Hematopoietic multipotent progenitor cell treated with erythropoietin and hydrocortisone succinate and interleukin-3 and kit ligand, for 17 days (in vitro differentiated cells): ENCODE measurements at places on chromosomes 5 and 9.

DNA sequence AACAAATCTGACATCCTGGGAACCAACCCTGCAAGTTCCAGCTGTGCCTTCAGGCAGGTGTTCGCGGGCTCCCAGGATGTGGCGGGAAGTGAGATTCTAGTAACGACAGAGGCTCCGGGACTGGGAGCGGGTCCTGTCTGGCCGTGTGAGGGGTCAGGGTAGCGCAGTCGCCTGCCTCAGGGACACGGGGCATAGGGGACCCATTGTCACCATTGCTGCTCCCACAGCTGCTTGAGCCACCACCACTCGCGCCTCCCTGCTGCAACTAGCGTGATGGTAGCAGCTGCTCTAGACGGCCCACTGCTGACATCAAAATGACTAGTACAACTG is 468.5 kb downstream of the CDH9 start:
- no peak for DNase-seq

- no peak for DNase-seq
These were observed 16.9 kb downstream of the SHISAL2B start for GRCh38 chr5:64707191-64707590.

DNA sequence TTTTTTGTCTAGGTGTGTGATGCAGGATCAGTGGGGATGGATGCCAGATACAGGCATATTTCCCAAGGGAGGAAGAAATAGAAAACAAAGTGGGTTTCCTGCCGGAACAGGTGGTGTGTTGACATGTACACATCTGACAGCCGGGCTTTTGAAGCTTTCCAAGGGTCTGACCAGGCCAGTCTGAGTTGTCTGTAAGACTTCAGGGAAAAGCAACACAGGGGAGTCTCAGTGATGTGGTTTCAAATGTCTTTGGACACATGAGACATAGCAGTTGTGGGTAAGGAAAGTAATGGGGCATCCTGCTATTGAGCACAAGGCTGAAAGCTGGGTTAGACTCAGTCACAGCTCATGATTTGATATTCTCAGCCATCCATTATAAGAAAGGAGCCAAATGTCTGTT is 274.9 kb downstream of the PIK3R1 start:
- no peak for DNase-seq

DNA sequence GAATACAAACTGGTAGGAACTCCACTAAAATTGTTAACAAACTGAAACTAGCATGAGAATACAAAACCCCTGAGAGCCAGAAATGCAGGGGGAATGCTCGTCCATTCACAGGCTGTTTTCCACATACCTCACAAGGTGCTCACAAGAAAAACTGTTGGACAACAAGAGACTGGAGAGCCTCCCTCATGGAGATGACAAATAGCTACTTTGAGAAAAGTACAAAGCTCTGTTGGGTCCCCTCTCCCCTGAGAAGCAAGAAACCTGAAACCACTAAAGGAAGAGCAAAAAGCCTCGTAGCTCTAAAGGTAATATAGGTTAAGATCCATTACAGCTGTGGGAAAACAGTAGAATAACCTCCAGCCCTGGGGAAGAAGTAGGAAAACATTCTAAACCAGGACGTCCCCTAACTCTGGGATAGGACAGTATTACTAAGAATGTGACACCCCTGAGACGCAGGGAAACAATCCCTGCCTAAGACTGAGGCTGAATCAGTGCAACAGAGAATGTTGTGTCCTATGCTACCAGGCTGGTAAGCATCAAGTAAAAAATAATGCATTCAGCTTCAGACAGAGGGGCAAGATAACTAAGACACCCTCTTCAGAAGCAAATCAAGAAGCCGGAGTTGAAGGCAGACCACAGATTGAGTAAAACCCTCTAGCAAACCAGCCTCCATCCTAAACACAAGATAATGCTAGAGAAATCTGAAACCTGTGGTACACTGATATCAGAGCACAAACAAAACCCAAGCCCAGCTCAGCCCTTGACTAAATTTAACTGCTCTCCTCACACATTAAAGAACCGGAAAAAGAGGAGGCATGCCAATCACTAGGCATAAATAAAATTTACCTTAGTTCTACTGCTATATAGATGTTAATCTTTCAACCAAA is 160.2 kb downstream of the SSBP2 start:
- DNase-seq: no peak

DNA sequence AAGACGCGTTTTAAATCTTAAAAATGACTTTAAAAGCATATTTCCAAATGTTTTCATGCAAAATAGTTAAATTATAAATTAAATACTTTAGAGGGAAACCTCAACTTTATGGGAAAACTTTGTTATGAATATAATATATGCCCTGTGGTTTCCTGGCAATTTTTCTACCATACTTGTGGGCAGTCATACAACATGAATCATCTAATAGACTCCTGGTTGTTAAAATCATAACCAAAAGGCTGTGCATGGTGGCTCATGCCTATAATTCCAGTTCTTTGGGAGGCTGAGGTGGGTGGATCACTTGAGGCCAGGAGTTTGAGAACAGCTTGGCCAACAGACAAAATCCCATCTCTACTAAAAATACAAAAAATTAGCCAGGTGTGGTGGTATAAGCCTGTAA is 18.2 kb downstream of the ATP10B start:
- DNase-seq: no peak

DNA sequence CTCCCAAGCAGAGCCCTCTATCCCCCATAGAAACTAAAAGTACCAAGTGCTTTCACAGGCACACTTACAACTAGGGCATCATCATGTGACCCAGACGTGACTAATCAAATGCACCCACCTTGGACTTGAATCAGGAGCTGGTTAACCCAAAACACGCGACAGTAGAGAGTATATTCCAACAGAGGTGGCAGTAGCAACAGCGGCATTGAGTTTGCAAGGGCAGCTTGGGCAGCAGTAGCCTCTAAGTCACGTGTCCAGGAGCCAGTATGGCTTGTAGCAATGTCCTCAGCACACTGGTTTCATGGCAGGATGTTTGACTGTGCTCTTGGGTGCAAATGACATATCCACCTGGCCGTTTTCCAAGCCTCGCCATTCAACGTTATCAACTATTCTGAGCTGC is 73.4 kb upstream of the DNAH5 start:
- no peak for DNase-seq

DNA sequence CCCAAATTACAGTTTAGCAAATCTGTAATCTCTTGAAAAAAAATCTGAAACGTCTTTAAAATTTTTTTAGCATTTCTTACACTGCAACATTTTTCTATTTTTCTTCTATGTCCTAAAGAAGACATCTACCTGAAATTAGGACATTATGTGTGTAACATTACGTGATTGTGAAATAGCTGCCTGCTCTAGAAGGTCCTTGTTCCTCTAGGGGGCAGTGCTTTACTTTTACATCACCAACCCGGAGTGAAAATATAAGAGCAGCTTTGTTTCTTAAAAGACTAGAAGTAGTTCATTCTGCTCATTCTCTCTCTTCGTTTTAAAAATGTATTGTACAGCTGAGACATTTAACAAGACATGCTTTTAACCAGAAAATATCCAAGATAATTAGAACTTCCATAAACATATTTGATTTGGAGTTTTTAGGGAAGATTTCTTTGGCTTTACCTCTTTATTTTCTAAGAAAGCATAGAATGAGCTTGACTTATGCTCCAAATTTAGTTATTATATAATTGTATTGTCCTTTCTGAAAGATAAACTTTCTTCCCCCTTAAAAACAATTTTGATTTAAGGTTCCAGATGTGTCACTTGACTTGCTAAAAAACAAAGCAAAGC is 48.1 kb upstream of the RIOK2 start:
- DNase-seq: peak; percentile 12

- DNase-seq: no peak
These were observed 181.6 kb downstream of the AOPEP start for GRCh38 chr9:94908011-94908563.

DNA sequence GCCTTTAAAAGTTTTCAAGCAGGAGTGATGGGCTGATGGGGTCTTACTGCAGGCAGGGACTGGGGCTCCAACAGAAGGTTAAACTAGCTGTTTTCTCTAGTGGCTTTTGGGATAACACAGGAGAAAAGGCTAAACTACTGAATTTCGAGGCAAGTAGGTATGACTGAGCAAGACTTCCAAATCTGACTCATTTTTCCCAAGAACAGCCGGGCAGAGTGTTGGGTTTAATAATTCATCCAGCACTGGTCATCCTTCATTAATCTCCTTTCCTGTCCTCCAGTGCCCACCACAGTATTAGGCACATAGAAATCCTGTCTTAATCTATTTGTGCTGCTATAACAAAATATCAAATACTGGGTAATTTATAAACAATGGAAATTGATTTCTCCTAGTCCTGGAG is 20.5 kb downstream of the MSX2 start:
- DNase-seq: no peak

- no peak for DNase-seq
These were observed 41.7 kb upstream of the FBXW11 start for GRCh38 chr5:172048170-172048422.

GRCh38 chr9:32707326-32707725 is 71.9 kb upstream of the TAF1L start:
- no peak for DNase-seq

GRCh38 chr5:119131530-119132304 is 60.8 kb downstream of the DMXL1 start:
- DNase-seq: no peak

GRCh38 chr5:97365163-97365845 is 182.3 kb upstream of the RIOK2 start:
- DNase-seq: no peak

DNA sequence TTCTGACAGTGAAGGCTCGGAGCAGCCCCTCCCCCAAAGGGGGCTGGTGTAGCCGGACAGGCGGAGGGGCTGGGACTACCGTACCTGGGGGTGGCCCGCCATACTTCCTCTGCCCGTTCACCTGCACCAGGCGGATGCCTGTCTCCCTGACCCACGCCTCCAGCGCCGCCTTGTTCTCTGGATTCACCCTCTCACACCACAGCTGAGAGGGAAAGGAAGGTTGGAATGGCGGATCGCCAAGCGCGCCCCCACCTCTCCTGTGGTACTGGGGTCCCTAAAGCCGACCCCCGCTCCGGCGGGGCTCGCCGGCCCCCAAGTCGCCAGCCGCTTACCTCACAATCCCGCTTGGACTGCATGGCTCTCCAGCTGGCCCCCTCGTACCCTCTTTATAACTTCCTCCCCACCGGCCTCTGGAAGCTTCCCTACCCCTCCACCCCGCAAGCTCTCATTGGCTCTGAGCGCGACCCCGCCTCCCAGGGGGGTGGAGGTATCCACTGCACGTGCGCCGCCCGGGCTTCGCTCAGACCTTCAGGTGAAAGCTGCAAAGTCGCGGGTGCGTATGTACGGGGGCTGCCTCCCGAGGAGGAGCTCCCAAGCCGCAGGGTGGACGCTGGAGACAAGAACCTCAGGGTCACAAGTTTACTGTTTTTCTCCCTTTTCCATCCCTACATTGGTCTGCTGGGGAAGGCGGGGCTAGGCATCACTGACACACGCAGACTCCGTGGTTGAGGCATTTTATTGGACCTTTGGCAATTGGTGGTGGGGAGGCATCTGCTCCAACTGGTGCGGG is at the start of gene DND1:
Gene DND1, minus strand, starts transcription at position 390 of the 790 bp plus-strand sequence. Its CDS starts 34 bp downstream, at position 356.
- DNase-seq: no peak

GRCh38 chr5:172648755-172649154 is 7.7 kb downstream of the NEURL1B start:
- no peak for DNase-seq

GRCh38 chr9:131505012-131505411 is 2.3 kb downstream of the POMT1 start:
- DNase-seq: no peak

GRCh38 chr5:92544036-92544435 is 1037.0 kb downstream of the NR2F1-AS1 start:
- no peak for DNase-seq

- peak; percentile 8 for DNase-seq
These were observed 148.0 kb downstream of the TARS1 start for GRCh38 chr5:33588654-33589372.

DNA sequence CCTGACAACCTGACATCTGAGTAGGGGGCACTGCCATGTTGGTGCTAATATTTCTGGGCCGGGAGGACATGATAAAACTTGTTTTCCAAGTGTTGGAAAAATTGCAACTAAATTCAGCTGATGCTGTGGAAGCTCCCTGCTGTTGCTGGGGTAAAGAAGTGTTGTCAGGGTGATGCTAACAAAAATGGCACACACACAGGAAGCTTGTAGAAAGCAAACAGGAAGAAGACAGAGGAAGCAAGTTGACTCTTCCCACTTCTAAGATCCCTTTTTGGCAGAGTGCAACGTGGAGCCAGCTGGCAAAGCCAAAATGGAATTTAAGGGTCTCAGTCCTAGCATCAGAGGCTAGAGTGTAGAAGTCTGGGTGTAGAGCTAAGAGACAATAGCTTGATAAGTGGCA is 11.3 kb upstream of the RIOK2 start:
- no peak for DNase-seq

DNA sequence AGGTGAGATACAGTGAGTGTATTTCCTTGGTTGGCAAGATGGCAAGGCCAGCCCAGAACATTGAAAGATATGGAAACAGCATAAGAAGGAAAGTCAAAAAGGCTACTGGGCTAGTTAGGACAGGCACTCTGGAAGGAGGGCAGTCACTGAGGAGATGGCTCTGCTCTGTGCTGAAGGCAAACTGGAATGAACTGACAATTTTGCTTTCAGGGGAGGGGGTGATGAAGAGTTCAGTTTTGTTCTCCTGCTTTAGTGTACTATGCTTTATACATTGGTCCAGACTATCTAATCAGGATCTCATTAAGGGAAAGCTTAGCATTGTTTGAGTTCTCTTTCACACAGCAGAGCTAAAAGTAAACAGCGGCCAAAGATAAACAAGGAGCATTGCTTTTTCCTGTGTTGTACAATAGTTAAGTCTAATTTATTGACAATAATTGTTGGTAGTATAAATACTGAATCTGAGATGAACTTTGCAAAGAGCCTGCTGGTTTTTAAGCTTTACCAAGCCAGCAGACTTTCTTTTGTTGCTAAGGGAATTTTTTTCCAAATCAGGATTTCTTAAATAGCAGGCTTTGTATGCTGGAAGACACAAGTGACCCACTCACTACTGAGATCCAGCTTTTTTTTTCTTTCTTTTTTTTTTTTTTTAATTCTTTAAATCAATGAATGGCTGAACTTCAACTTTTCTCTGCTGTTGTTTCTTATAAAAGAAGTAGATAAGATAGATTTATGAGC is 355.5 kb downstream of the ARRDC3 start:
- no peak for DNase-seq

GRCh38 chr5:176406436-176407052 is 9.8 kb downstream of the CLTB start:
- no peak for DNase-seq

- no peak for DNase-seq
These were observed 29.3 kb upstream of the CLPTM1L start for GRCh38 chr5:1374030-1374678.

DNA sequence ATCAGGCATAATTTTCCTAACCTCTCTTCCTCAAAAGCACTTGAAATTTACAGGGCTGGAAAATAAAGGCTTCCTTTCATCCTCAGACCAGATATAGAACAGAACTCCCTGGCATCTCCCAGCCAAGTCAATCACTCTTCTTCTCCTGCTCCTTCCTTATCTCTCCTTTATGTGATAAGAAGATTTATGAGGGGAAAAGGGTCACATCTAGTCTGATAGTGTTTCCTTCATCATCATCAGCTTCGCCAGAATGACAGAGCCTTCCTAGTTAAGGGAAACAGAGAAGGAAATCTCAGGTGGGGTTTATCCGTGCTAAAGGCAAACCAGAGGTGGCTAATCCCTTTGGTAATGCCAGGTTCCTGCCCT is 36.2 kb downstream of the LIX1 start:
- DNase-seq: no peak
